T-cell (primary cell): ENCODE measurements at places on chromosomes 5 and 9. TPM values are rescaled to one million over a fixed set of nuclear protein-coding genes. Genes with fewer than 3 reads are reported as not detected.

Gene ANKRD18B
- total RNA-seq = not detected

Gene GFPT2
- 1.6 TPM for total RNA-seq

Gene CDH9
- 0.13 TPM for total RNA-seq

Gene EIF4E1B
- total RNA-seq = not detected

Gene PLEKHG4B
- total RNA-seq = 0.06 TPM

- no peak overlapping the region for H3K27ac ChIP-seq
- no peaks in the 10 kb centered on the region for H3K4me1 ChIP-seq
- no peak overlapping the region for H3K4me3 ChIP-seq
Measured at GRCh38 chr5:126430631-126431030, 7.4 kb downstream of the GRAMD2B start.

DNA sequence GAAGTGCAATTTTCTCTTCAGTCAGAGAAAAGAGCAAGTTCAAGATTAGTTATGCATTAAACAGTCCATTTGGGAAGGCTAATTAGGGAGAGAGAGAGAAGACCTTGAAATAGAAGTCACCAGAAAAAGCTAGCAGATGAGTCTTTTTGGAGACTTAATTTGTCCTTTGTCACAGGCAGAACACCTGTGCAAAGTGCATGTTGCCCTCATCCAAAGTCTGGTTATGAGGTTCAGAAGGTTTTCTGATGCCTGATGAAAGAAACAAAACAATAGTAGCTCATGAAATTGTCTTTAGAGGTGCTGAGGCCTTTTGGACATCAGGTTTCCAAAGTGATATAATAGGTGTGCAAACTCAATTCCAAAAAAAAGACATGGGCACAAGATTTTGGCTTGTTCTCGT lies 199.3 kb downstream of the MAN2A1 start:
- no peaks in the 10 kb centered on the region for H3K36me3 ChIP-seq
- H3K27ac ChIP-seq = no peak overlapping the region
- no peak overlapping the region for H3K4me3 ChIP-seq
- DNase-seq = no peak
- H3K27me3 ChIP-seq = peaks cover 3% of the 10 kb centered on the region

- peaks cover 46% of the 10 kb centered on the region for H3K27me3 ChIP-seq
- no peaks in the 10 kb centered on the region for H3K36me3 ChIP-seq
- DNase-seq = no peak
- H3K27ac ChIP-seq = no peak overlapping the region
Measured at GRCh38 chr5:51379331-51379700, 3.9 kb upstream of the ISL1 start.

- H3K4me3 ChIP-seq = no peak overlapping the region
- H3K27ac ChIP-seq = no peak overlapping the region
- no peak for DNase-seq
- no peaks in the 10 kb centered on the region for H3K4me1 ChIP-seq
Measured at GRCh38 chr9:18235181-18235908, 238.6 kb upstream of the ADAMTSL1 start.

DNA sequence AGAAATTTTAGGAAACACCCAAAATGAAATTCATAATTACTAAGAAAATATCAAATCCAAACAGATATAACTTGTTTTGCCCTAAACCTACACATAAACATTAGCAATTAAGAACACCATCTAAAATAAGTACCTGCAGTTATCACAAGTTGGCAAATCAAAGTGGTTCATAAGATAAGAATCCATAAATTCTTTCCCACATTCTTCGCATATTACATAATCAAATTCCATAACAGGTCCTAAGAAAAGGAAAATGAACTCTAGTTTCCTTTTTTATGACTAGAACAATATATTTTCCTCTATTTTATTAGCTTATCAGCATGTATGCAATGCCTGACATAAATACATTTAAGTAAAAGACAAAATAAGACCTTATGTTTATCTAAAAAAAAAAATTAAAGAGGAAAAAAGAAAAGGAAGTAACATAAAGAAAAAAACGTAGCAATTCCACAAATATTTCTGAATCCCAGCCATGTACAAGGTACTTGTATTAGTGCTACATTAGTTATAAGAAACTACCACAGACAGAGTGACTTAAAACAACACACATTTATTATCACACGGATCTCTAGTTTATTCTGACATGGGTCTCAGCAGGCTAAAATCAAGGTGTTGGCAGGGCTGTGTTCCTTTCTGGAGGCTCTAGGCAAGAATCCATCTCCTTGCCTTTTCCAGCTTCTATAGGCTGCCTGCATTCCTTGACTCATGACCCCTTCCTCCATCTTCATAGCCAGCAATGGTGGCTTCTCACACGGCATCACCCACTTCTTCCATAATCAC lies 7.5 kb downstream of the XPA start:
- H3K4me3 ChIP-seq = no peak overlapping the region
- no peaks in the 10 kb centered on the region for H3K27me3 ChIP-seq
- peaks cover 3% of the 10 kb centered on the region for H3K36me3 ChIP-seq

DNA sequence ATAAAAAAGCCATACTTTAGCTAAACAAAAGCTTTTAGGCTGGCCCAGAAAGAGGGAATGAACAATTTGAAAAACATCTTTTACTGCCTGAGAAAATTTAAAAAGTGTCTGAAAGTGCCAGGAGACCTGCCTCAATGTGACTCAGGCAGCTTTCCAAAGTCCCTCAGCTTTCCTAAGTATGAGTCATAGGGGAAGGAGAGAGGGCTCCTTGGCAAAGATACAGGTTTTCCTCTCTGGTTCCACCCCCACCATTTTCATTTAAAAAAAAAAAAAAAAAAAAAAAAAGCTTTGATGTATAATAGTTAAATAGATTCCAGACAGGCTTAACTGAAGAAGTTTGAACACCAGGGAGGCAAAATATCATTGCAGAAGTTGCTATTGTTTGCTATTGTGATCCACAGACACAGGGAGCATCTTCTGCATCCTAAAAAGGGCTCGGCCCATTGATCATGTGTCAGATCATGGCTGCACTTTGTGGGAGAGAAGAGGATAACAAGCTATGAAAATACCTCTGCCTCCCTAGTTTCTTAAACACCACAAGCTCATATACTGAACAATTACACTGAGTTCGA lies 71.5 kb downstream of the MRPS27 start:
- H3K4me1 ChIP-seq = no peaks in the 10 kb centered on the region
- H3K36me3 ChIP-seq = peaks cover 3% of the 10 kb centered on the region
- H3K27ac ChIP-seq = no peak overlapping the region
- H3K4me3 ChIP-seq = no peak overlapping the region

GRCh38 chr9:138049085-138049778 lies 171.7 kb downstream of the CACNA1B start:
- no peak overlapping the region for H3K27ac ChIP-seq
- no peak for DNase-seq
- no peak overlapping the region for H3K4me3 ChIP-seq
- H3K27me3 ChIP-seq = peaks cover 56% of the 10 kb centered on the region
